ENCODE measurements at places on chromosomes 5 and 9.

GRCh38 chr5:109700516-109701153 is 10.9 kb downstream of the MAN2A1 start:
- no peak for DNase-seq

- no peak for DNase-seq
Measured at GRCh38 chr5:102931085-102931725, 176.1 kb downstream of the PAM start.

DNA sequence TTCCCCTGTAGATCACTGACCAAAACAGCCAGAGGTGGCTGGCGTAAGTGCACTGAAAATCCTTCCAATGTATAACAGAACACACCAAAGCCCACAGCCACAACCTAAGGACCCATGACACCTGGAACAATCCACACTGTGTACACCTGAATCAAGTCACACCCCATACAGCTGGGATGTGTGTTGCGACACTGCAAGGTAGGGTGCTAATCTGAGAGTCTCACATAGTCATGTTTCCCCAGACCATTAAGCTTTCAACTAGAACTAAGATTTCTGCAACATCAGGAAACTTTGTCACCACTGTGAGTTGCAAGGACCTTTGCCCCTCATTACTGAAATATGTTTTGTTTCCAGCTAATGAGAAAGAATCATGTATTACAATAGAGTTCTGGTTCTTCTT is 59.4 kb downstream of the MED27 start:
- DNase-seq = no peak

DNA sequence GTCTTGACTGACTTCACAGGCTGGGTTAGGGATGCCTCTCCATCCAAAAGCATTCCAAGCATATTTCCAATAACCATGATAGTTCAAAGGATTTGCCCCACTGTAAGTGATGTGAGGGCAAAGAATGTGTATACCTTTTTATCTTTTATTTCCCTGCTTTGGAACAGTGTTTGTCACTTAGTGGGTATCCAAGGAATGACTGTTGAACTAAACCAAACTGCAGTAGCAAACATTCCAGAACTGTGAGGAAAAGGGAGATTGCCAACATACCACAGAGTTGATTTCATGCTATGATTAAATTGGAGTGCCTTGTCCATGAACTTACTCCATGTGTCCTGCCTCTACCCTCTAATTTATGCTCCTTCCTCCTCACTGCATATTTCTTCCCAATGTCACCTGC is 400.0 kb downstream of the KIAA0825 start:
- no peak for DNase-seq

DNA sequence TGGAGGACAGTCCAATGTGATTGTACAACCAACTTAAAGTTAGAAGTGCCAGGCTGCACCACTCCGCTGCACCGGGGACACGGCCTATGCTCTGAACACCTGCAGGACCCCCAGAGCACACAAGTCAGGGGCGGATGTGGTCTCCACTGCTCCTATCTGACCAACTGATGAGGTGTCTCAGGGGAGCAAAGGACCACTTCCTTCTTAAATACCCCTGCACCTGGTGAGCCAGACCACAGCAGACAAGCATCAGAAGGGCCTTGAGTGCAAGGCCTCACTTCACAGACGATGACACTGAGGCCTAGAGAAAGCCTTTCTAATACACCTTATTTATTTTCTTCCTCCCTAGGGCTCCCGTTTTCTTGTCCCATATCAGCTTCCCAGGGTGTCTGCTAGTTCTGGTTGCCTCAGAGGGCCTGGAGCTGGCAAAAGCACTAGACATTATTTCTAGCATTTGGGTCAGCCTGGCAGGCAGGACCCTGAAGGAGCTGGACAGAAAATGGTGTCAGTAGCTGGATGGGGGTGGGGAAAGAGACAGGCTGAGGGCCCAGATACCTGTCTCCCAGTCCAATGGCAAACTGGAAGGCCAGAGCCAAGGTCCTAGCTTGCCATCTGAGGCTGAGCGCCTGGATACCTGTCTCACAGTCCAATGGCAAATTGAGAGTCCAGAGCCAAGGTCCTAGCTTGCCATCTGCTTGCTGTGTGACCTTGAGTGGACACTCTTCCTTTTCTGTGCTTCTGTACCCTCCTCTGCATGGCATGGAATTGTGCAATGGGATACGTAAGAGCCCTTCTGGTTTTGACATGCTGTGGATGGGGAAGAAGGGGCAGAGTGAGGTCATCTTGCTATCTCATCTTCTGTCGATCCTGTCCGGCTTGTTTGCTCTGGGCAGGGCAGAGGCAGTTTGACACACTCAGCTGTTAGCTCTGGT is 9.0 kb downstream of the CCDC69 start:
- DNase-seq = peak; percentile 82

DNA sequence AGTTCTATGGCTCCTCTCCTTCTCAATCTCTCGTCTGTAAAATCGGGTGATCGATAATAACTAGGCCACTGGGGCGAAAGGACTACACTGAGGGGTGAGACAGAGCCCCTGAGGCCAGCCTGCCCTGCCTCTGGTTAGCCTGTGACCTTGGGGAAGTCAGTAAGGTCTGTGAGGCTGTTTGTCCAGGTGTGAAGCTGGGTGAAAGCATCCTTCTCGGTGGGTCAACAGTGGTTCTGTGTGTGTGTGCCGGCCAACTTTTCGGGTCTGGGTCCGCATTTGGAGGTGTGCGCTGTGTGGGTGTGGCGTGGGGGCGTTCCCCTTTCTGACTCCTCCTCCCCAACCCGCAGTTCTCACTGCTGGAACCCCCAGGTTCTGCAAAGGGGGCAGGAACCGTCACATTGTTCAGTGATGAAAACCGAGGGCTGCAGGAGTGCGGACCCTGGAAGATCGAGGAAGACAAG is 5.0 kb upstream of the RNF44 start:
- DNase-seq = peak; percentile 69

DNA sequence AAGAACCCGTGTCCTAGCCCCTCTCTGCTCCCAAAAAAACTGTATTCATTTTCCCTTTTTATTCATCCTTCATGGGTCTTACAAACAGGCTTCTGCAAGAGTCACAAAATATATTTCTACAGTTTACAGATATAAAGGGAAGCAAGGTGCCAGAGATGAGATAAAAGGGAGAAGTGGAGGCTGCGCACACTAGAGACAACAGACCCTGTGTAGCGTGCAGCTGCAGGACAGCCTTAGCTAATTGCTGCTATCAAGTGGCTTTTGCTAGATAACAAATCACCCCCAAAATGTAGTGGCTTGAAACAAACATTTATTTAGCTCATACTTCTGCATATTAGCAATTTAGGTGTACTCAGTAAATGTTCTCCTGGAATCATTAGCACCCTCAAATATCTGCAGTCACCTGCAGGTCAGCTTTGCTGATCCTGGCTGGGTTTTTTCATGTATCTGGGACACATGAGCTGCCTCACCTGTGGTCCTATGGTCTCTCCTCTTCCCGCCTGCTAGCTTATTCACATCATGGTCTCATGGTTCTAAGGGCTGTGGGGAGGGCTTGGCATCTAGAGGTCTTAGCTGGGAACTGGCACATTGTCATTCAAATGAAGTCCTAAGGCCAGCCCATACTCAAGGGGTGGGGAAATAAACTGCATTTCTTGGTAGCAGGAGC is 29.4 kb downstream of the ARHGEF37 start:
- DNase-seq = no peak

- DNase-seq = no peak
Measured at GRCh38 chr5:81884871-81885270, 87.0 kb upstream of the ATG10 start.

- DNase-seq = no peak
Measured at GRCh38 chr5:22985446-22985845, 132.3 kb upstream of the CDH12 start.

- DNase-seq = no peak
Measured at GRCh38 chr5:103393101-103393754, 134.7 kb downstream of the MACIR start.

GRCh38 chr5:177368869-177369644 is 11.3 kb downstream of the RGS14 start:
- no peak for DNase-seq

DNA sequence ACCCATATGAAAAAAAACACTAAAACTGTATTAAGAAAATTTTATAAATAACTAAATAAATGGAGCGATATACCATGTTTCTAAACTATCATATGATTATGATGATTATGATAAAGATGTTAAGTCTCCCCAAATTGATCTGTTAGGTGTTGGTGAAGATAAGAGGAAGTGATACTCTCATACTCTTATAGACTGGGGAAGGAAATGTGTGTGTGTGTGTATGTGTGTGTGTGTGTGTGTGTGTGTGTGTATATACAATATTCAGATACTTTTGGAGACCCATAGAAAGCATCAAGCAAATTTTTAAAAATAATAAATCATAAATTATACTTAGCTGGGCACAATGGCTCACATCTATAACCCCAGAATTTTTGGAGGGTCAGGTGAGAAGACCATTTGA is 62.9 kb downstream of the TMEM232 start:
- no peak for DNase-seq

- DNase-seq = peak; percentile 60
Measured at GRCh38 chr9:15509931-15510788, 610 bp downstream of the PSIP1 start.

GRCh38 chr5:76594107-76594506 is 29.1 kb downstream of the F2RL2 start:
- no peak for DNase-seq

GRCh38 chr5:65190328-65191053 is 291.2 kb downstream of the ADAMTS6 start:
- no peak for DNase-seq

DNA sequence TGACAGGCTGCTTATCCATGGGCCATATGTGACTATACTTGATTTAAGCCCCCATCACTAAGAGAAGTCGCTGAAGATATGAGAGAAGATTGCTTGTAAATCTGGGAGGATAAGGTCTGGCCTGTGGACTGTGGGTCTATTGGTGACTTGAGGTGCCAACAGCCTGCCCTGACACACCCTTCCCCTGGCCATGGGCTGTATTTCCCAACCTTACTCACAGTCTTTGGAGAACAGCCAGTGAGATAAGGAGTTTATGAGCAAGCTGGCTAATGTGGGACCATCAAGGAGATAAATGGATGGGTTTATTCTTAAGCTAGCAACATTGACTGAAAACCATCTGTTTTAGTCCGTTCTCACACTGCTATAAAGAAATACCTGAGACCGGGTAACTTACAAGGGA is 231.3 kb downstream of the ZSWIM6 start:
- no peak for DNase-seq

GRCh38 chr5:6435356-6435755 is 13.3 kb upstream of the UBE2QL1 start:
- no peak for DNase-seq

- DNase-seq = no peak
Measured at GRCh38 chr9:113148781-113149510, 1.9 kb upstream of the SLC31A2 start.

- peak; percentile 18 for DNase-seq
Measured at GRCh38 chr9:37032713-37033112, 1.4 kb downstream of the PAX5 start.

DNA sequence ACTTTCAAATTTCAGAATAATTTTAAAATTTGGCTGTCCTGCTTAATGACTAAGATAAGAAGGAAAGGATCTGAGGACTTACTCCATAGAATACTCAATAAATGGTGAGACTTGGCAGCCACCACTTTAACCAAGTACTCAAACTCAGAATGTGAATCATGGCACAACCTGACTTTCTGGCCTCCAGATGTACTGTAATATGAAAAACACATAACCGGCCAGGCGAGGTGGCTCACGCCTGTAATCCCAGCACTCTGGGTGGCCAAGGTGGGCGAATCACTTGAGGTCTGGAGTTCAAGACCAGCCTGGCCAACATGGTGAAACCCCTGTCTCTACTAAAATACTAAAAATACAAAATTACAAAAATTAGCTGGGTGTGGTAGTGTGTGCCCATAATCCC is 10.0 kb upstream of the MARCHF6 start:
- DNase-seq = no peak

GRCh38 chr5:5418764-5419163 is 3.7 kb upstream of the ICE1 start:
- no peak for DNase-seq

DNA sequence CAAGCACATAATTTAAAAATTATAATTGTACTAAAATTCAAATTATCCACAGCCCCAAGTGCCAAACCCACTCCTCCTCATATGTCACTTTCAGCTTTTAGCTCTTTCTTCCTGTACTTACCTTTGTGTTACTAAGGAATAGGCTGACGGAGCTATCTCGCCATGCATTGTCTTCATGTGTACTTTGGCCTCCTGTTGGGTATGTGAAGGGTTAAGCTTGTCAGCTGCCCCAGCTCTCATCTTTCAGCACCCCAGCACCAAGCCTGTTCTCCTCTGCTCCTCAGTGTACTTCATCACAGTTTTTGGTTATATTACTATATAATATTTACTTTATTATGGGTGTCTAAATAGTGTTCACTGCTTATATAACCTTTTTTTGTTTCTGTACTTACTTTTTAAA is 46.2 kb downstream of the OSTF1 start:
- DNase-seq = no peak

GRCh38 chr9:129822898-129823541 is 916 bp downstream of the TOR1A start:
- DNase-seq = no peak

- no peak for DNase-seq
Measured at GRCh38 chr9:95224376-95225019, 93.0 kb downstream of the FANCC start.

GRCh38 chr9:82797534-82797933 is 265.4 kb downstream of the RASEF start:
- DNase-seq = no peak

GRCh38 chr9:18699764-18700163 is 225.8 kb downstream of the ADAMTSL1 start:
- no peak for DNase-seq

- peak; percentile 49 for DNase-seq
Measured at GRCh38 chr5:10563110-10563944, 543 bp upstream of the ANKRD33B start.

DNA sequence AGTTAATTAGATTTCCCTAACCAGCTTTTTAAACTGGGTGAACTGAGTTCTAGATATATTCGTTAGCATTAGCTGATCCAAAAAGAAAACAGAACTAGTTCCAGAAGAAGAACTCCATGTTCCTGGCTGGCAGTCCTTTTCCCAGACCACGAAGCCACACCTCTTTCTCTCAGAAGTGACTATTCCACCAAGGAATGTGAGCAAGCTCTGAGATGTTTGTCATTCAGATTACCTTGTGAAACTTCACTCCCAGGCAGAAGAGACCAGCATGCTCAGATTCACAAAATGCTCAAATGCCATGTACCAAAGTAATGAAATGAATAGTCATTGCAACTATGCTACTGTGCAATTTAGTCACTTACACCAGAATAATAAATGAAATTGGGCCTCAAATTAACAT is 4.4 kb upstream of the SSBP2 start:
- DNase-seq = no peak

GRCh38 chr5:173331956-173332479 is 3.8 kb upstream of the STC2 start:
- peak; percentile 54 for DNase-seq

DNA sequence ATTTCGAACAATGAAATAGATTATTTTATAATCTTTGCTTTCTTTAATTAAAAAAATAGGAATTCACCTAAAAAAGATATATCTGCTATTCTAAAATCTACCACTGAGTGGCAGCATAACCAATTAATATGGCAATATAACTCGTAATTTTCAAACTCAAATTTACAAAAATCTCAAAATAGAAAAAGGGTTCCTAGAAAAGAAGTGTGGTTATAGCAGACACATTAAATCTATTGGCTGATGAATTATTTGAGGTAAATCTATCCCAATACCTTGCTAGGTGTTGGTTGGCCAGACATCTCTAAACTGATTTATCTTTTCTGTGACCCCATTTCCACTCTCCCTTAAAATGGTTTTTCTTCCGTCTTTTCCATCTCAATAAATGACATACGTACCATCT is 30.2 kb upstream of the NRG2 start:
- no peak for DNase-seq

- no peak for DNase-seq
Measured at GRCh38 chr5:72167804-72168203, 60.5 kb downstream of the MAP1B start.
